ENCODE measurements at places on chromosomes 6 and 20.
A peak's percentile ranks its signal among the peaks of the same experiment; 100 is the strongest.

DNA sequence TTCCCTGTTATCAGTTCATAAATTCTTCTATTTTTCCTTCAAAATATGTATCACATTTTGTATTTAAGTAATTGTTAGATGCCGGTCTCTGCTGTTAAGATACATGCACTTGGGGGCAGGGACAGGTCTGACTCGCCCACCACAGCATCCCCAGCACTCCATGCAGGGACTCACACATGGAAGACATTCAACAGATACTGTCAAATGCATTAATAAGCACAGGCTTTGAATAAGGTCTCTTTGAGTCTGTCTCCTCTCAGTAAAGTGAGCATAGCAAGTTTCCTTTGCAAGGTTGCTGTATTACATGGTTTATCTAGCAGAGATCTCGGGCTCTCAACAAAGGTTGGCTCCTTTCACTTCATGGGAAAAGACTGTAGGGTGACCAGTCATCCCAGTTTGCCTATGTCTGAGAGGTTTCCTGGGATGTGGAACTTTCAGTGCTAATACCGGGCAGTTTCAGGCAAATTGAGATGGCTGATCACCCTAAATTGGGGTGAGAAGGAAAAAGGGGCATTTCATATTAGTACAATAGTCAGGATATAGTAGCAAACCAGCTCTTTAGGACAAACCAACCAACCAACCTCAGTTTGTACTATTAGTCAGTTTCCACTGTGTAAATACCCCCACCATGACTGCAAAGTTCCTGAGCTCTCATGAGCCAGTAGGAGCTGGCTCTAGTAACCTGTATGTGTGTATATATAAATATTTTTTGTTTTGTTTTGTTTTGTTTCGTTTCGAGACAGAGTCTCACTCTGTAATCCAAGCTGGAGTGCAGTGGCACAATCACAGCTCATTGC lies 15.0 kb downstream of the JPH2 start:
- DNase-seq: peak; percentile 26

- DNase-seq: no peak
These were observed 39.6 kb downstream of the TPD52L1 start for GRCh38 chr6:125193208-125193607.

GRCh38 chr20:19288061-19288460 lies 75.6 kb downstream of the SLC24A3 start:
- no peak for DNase-seq

- no peak for DNase-seq
These were observed 5.2 kb downstream of the TNNC2 start for GRCh38 chr20:45821947-45822346.

- no peak for DNase-seq
These were observed 26.9 kb downstream of the RBM38 start for GRCh38 chr20:57417830-57418780.

DNA sequence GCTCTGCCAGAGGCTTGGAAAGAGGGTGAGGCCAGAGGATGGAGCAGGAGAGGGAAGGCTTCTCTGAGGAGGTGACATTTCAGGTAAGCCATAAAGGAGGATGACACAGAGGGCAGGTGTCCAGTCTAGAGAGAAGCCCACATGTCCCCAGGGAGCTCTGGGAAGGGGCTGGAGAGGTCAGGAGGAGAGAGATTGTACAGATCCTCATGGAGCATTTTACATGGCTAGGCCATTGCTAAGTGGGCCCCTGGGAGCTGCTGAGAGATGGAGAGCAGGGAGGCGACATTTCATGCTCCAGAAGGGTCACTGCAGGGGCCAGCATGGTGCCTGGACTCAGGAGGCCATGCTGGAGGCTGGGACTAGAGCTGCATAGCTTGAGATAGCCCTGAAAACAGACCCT lies 124.5 kb downstream of the TOX2 start:
- no peak for DNase-seq

All from kidney capillary endothelial cell (primary cell).